ENCODE measurements at places on chromosomes 7 and 10. TPM values are rescaled to one million over a fixed set of nuclear protein-coding genes. Genes with fewer than 3 reads are reported as not detected.

Gene AKR1C2
- total RNA-seq, result 10.1 TPM

Gene COMMD3
- 31.3 TPM for total RNA-seq

Gene LIPF
- not detected for total RNA-seq

Gene SPDYE11
- total RNA-seq, result not detected

Gene HOXA11
- total RNA-seq, result 1.2 TPM

Gene SPDYE1
- total RNA-seq, result not detected

Gene MACROH2A2
- 14.7 TPM for total RNA-seq

Gene NACAD
- total RNA-seq, result 0.41 TPM

Gene CDH23
- total RNA-seq, result 2.0 TPM

Gene SPRN
- total RNA-seq, result not detected

Gene DKK1
- total RNA-seq, result 35.2 TPM
